ENCODE measurements at places on chromosomes 12 and 14.

- no peak for DNase-seq
Observed at GRCh38 chr12:10717410-10717809, 5.7 kb downstream of the YBX3 start.

GRCh38 chr14:91263329-91263728 lies 18.8 kb upstream of the GPR68 start:
- no peak for DNase-seq

GRCh38 chr12:107264667-107265066 lies 171.3 kb upstream of the CRY1 start:
- no peak for DNase-seq

DNA sequence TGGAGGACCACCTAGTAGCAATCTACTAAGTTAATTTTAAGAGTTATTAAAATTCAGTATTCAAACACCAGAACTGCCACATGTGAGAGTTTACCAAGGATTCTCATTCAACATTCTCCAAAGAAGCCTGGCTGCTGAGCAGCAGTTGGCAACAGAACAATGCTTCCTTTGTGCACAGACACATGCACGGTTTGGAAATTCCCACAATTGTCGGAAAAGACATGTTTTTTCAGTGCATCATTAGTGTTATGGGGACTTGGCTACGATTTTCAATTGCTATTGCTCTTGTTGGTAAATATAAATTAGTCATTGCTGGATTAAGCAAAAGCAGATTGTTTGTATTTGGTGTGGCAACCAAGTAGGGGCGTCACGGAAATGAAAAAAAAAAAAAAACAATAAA lies 22.2 kb downstream of the ST8SIA1 start:
- peak; percentile 94 for DNase-seq

DNA sequence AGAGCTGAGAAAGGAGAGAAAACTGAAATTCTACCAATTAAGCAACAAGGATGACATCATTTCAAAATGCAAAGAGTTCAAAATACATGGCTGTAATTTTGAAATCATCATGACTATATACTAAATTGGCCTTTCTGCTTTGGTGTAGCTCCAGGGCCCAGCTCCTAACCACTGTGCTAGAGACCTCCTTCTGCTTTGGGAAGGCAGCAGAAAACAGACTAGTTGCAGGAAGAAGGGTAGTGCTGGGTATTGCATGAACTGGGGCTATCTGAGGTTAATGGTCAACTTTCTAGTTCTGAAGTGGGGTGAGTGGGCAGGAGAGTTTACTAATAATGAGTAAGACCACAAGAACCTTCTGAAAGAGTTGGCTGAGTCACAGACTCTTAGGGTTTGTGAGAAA lies 66.2 kb downstream of the PTGER2 start:
- DNase-seq = no peak

DNA sequence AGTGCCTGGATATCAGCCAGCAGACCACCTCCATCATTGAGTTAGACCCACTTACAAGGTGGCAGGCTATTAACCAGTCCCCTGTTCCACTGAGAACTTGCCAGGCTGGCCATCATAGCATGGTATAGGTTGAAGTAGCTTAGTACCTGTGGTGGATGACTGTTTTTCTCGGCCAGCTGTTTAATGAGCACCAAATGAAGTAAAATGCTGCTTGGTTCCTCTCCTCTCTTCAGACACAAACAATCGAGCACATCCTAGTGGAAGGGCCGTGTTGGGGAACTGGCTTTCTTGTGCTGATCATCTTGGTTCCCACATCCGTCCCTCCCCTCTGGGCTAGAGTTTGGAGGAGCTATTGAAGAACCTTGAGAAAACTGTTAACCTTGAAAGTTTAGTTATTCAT lies 486.2 kb downstream of the RAD51B start:
- DNase-seq = no peak
